SK-N-MC (cell line): ENCODE measurements at places on chromosomes 2 and 18.

DNA sequence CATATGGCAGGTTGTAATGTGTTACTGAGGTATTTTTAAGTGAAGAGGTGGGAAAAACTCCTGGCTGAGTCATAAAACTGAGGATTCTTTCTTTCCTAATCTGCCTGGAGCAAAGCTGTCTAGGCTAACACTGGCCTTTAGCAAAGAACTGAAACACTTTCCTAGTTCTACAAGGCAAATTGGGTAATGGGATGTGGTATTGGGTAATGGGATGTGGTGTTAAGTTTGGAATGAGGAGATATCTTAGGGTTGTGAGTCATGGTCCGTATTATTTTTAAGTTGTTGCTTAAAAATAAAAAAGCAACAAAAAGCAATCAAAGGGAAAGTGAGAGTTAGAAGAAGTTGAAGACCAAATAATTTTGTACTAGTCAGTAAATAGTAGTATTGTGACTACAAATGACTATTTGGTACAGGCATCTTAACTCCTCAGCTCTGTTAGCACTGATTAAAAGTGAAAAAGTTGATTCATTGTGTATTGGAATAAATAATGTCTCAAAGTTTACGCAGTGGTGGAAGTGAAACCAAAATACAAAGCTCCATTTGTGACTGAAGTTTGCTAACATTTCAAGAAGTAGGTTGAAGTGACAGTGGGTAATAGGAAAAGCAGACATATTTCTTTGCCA is 216.8 kb downstream of the CAMKMT start:
- no peak for DNase-seq

- no peak for DNase-seq
These were observed 24.2 kb downstream of the CIB4 start for GRCh38 chr2:26616706-26617587.

- DNase-seq: no peak
These were observed 665.2 kb upstream of the NRXN1 start for GRCh38 chr2:51697095-51697494.

- no peak for DNase-seq
These were observed 52.5 kb upstream of the SLC14A2 start for GRCh38 chr18:45562567-45563479.

- no peak for DNase-seq
These were observed 77.6 kb downstream of the AFF3 start for GRCh38 chr2:100064592-100065428.

DNA sequence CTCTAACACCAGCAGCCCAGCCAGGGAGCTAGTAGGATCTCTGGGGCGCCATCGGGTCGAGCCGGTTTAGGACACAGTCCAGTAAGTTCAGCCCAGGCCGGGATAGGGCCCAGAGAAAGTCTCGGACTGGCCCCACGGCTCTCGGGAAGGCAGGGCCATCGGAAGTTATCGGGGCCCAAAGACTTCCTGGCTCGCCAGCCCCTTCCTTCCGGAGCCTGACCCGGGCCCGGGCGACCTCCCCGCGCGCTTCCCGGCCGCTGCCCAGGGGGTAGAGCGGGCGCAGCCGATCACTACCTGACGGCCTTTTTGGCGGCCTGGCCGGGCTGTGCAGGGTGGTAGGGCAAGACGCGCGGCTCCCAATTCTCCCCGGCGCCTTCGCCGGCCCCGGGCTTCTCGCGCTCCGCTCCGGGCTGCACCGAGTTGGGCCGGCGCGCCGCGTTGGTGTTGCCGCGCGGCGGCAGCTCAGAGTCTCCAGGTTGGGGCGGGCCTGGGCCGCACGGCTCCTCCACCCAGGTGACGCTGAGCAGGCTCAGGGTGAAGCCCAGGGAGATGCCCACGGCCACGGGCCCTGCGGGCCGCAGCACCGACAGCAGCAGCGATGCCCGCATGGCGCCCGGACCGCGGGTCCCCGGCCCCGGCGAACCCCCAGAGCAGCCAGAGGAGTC is 546 bp downstream of the CHPF start:
- DNase-seq: no peak

DNA sequence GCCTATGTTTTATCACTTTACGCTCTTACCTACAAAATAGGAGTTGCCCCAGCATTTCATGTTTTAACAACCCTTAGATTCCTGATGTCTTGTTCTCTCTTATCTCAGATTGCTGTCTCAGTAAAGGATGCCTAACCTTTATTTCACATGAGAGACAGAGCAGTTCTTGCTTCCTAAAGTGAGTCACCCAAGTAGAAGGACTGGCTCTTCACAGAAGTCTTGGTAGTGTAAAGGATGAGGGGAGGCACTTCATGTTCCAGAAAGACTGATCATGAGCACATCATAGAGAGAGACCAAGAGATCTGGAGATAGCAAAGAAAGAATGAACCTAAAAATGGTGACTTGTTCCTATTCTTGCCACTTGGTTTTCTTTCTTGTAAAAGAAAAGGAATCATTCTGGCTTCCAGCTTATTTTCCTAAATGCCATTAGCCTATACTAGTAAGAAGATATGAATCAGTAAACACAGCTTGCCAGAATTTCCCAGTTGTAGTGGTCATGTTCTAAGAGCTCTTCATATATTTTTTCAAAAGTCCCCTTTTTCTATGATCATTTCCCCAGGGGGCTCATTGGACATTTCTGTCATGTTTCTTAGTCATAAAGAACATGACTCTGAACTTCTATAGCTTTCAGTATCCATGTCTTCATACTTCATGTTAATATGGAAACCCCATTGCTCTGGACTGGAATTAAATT is 54.9 kb downstream of the MAPRE2 start:
- DNase-seq: no peak

GRCh38 chr18:29436459-29436858 is 1259.5 kb upstream of the CDH2 start:
- DNase-seq: no peak

DNA sequence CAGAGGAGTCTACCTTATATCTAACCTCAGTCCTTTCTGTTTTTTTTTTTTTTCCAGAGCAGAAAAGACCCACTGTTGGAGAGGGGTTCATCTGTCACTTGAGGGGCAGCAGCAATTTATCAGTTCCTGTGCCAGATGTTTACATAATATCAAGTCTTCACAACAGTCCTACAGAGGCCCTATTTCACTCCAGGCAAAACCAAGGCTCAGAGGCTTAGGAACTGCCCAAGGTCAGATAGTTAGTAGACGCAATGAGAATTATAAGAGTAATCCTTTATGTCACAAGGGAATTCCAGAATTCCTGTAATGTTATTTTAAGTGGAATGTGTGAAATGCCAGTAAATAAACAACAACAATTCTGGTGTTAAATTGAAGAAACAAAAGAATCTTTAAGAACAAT is 696.1 kb downstream of the NRXN1 start:
- no peak for DNase-seq

GRCh38 chr2:68764041-68764805 is 29.6 kb downstream of the ARHGAP25 start:
- no peak for DNase-seq

- DNase-seq: no peak
These were observed 12.6 kb downstream of the PPP1R1C start for GRCh38 chr2:181998041-181998835.

- no peak for DNase-seq
These were observed 170.5 kb downstream of the DCDC2C start for GRCh38 chr2:3873899-3874298.

GRCh38 chr2:220278022-220278421 is 650.6 kb downstream of the SLC4A3 start:
- DNase-seq: no peak

GRCh38 chr2:135164431-135164830 is 112.3 kb downstream of the RAB3GAP1 start:
- no peak for DNase-seq

GRCh38 chr18:75363446-75364225 is 63.9 kb downstream of the SMIM21 start:
- no peak for DNase-seq
